ENCODE measurements at places on chromosomes 16 and 17.
A peak's percentile ranks its signal among the peaks of the same experiment; 100 is the strongest.

GRCh38 chr16:4314532-4315185, 1.2 kb upstream of the GLIS2 start:
- no peak for DNase-seq

DNA sequence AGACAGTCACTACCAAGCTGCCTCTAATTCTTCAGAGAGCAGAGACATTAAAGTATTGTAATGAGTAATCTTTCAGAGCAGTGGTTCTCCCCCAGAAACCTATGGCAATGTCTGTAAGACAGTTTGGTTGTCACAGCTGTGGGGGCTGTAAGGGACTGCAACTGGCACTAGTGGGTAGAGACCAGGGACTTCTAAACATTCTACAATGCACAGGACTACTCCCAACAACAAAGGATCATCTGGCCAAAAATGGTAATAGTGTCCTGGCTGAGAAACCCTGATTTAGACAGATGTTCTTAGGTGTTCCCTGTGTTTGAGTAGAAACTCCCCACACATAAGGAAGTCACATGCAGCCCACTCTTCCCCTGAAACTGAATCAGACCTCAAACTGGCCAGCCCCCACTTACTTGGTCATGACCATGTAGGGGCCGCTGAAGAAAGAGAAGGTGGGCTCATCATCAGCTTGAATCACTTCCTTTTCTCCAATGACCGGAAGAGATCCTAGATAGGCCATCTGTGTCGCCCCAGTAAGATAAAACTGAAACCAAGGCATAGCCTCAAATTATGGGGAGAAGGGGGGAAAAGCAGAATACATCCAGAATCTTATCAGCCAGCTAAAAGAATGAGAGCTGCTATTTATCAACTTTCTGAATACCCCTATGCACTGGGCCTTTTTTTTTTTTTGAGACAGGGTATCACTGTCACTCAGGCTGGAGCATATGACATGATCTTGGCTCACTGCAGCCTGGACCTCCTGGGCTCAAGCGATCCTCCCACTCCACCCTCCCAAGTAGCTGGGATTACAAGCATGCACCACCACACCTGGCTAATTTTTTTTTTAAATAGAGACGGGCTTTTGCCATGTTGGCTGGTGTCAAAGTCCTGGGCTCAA, 75.8 kb downstream of the TEX14 start:
- DNase-seq: no peak

- DNase-seq: no peak
Observed at GRCh38 chr17:31313982-31314781, at the start of gene EVI2B. EVI2B (minus strand) TSS chr17:31314054; CDS start chr17:31305609, 8,445 bp downstream.

DNA sequence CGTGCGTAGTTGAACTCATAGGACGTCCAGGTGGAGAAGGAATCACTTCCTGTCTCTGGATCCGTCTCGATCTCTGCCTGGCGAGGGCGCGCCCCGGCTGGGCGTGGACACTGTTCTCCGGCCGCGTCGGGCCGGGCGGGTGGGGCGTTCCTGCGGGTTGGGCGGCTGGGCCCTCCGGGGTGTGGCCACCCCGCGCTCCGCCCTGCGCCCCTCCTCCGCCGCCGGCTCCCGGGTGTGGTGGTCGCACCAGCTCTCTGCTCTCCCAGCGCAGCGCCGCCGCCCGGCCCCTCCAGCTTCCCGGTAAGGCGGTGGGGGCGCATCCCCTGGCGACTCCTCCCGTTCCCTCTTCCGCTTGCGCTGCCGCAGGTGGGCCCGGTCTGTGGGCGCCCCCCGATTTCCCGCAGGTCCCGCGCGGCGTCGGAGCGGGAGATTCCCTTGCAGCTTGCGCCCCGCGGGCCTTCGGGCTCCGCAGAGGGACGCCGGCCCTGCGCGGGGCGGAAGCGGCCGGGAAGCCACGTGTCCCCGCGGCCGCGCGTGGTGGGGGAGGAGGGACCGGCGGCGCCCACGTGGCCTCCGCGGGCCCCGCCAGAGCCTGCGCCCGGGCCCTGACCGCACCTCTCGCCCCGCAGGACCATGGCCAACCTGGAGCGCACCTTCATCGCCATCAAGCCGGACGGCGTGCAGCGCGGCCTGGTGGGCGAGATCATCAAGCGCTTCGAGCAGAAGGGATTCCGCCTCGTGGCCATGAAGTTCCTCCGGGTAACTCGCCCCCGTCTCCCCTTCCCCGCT, at the start of gene NME2:
NME2 (plus strand) TSS at position 214 of the 789 bp plus-strand sequence; CDS start at position 634, 420 bp downstream.
- DNase-seq: peak; percentile 57

DNA sequence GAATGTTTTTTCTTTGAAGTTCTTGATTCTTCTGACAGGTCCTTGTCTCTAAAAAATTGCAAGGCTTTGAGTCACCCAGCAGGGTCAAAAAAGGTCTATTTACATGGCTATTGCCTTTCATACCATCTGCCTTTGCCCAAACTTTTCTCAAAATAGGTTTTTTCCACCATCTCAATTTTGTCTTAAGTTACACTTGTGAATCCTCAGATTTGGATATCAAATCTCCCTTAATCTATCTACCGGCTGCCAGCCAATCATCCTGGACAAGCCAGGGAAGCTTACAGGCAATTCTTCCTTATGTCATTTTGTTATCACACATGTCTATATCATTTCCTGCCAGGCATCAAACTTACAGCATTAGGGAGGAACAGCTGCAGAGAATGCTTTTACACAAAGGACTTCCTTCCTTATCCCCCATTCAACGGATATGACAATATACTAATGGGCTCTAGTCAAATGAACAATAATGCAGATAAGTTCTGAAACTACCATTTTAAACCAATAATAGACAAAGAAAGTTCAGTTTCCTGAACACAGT, 104.1 kb upstream of the CORO6 start:
- no peak for DNase-seq

GRCh38 chr16:18983565-18984434, at the start of gene TMC7:
TMC7 (plus strand) TSS chr16:18983934; CDS start chr16:18984064, 130 bp downstream.
- DNase-seq: peak; percentile 4

DNA sequence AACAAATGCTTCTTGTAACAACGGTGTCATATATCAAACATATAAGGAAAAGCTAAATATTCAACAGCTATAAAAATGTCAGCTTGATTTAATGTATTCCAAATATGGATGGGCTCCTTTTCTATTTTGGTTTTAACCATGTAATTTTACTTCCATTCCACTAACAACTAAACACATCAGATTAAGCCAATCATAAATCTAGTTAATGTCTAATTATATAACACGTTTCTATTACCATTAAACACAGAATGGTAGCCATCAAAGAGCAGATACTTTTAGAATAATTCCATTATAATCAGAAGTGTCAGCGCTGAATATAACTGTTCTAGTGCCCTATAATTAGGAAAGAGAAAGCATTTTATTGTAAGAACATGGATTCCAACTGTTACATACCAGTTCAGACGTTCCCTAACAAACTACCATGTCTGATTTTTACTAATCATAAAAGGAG, 10.0 kb downstream of the CMC2 start:
- no peak for DNase-seq

DNA sequence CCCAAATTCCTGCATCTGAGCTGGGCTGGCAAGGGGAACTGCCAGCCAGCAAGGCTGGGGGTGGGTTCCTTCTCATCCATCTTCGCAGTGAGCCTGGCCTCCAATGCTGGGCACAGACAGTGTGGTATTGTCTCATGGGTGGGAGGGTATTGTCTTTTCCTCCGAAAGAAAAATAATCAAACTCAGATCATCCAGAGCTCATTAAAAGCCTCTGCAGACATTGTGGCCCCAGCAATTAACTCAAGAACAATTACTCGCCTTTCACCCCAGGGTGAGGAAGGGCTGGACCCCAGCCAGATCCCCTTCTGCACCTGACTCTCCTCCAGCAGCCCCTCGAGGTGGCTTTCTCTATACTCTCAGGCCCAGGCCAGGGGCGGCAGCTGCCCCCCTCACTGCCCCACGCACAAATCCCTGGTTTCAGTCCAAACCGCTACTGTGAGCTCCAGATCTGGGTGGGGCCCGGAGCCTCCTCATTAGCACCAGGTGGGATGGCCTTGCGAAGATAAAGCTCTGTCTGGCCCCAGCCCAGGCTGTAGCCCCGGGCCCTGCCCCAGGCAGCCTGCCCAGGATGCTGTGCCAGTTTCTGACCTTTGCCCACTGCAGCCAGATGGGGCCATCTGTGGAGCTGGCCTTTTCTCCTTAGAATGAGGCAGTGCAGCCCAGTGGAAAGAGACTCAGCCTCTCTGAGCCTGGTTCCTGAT, 2.3 kb upstream of the KRT15 start:
- DNase-seq: no peak

DNA sequence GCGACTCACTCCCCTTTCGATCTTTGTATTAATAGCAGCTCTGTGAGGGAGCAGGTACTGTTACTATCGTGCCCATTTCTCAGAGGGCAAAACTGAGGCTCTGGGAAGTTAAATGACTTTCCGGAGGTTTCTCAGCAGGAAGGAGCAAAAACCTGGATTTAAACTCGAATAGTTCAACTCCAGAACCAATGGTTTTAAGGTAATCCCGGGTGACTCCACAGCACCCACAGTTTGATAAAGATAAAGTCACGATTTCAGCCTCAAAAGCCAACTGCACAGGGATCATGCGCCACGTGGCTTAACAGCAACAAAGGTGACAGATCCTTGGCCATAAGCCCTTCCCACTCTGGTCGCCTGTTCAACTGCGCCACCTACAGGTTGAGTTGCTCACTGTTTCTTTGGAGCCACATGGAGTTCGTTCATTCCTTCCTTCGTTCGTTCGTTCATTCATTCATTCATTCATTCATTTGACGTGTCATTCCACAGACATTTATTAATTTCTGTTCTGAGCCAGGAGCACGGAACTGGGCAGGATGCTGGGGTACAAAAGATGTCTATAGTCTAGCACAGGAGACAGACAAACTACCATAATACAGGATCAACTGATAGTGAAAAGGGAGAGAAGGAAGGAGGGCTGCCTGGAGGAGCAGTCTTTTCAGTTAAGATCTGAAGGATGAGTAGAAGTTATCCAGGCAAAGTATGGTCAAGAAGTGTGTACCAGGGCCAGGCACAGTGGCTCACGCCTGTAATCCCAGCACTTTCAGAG, 134.8 kb downstream of the HS3ST2 start:
- peak; percentile 6 for DNase-seq

- DNase-seq: no peak
Observed at GRCh38 chr17:45433159-45433535, 477 bp upstream of the ARHGAP27 start.

DNA sequence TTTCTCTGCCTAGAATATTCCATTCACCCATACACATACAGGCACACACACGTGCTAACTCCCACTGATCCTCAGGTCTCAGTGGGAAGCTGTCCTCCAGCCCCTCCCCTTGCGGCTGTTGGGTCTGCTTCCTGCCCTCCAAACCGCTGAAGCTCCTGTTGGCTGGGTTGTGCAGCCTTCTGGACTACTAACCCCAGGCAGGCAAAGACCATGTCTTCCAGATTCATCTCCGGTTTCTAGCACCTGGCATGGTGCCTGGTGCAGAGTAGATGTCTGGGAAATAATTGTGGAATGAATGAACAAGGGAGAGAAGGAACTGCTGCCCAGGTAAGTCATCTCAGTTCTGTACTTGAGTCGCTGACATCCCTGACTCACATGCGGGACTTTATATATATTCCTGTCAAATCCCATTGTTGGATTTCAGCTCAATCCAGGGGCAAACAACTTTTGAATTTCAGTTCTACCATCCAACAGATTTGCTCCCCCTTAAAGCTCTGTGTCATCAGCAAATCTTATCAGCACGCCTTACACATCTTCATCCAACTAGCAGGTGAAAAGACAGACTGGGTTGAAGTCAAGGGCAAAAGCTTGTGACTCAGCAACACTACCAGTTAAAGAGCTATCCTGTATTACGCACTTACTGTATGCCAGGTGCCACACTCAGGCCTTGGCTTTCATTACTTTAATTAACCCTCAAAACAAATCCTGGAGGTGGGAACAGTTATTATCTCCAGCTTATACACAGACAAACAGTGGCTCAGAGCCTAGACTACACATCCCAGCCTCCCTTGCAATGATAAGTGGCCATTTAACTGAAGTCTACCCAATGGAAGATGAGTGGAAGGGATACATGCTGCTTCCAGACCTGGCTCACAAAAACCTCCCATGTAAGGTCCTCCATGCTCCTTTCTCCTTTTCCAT, 51.1 kb downstream of the SRCIN1 start:
- no peak for DNase-seq

GRCh38 chr16:23062524-23062923, 86.7 kb downstream of the USP31 start:
- DNase-seq: no peak

GRCh38 chr16:59067205-59067604, 333.1 kb upstream of the GOT2 start:
- DNase-seq: no peak

DNA sequence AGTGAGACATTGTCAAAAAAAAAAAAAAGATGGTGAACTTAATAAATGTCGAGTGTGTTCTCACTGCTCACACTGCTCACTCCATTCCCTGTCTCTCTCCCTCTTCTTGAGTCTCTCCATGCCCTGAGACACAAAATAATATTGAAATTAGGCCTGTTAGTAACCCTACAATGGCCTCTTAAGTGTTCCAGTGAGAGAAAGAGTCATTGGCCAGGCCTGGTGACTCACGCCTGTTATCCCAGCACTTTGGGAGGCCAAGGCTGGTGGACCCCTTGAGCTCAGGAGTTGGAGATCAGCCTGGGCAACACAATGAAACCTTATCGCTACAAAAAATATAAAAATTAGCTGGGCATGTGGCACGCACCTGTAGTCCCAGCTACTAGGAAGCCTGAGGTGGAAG, 16.2 kb upstream of the CSF3 start:
- DNase-seq: no peak

- DNase-seq: no peak
Observed at GRCh38 chr16:70788668-70789594, 12.0 kb downstream of the VAC14 start.

DNA sequence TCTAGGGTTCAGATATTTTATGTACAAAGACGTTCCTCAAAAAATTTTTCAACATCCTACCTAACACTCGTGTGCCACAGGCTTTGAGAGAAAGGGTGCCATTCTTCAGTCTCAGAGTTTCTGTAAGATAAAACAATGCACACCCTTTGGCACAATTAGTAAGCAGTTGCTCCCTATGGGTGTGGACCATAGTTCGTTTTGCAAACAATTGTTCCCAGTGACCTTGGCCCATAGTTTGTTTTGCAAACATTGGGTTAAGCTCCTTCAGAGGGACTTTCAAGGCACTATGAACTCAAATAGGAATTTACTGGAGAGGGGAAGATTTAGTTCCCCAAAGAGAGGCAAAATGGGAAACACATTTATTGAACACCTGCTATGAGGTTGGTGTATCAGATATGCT, 220.3 kb upstream of the CA10 start:
- no peak for DNase-seq
